Upper lobe of right lung (tissue), 1 donor: ENCODE measurements at places on chromosomes 7 and 10. TPM values are rescaled to one million over a fixed set of nuclear protein-coding genes. Genes with fewer than 3 reads are reported as not detected.

GRCh38 chr7:142384493-142384922 is 126.7 kb upstream of the PRSS58 start:
- no peak for DNase-seq
- no peak overlapping the region for H3K27ac ChIP-seq
- H3K36me3 ChIP-seq = no peaks in the 10 kb centered on the region
- H3K27me3 ChIP-seq = no peaks in the 10 kb centered on the region
- H3K4me3 ChIP-seq = no peak overlapping the region

DNA sequence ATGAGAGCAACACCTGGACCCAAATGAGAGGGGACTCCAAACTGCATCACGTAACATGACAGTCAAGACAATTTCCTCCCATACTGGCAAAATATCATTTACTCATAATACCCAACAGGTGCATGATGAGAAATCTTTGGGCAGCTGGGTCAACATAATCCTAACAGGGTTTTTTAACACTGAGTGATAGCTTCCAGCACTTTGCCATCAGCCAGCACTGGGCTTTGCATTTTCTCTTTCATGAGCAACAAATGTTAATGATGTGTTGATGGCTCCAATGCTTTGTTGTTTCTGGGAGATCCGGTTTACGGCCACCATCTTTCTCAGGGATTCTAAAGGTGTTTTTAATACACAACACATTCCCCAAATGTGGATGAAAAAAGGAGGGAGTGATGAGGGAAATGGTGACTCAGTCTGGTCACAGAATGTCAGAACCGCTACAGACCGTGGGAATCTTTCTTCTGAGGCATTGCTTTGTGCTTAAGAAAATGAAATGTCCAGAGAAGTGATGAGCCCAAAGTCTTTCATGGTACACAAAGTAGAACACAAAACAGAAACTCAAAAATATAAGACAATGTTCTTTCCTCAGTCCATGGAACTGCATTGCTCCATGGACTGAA is 705.7 kb upstream of the IGFBP3 start:
- no peak overlapping the region for H3K27ac ChIP-seq
- H3K27me3 ChIP-seq = no peaks in the 10 kb centered on the region
- DNase-seq = no peak
- H3K36me3 ChIP-seq = no peaks in the 10 kb centered on the region
- H3K4me3 ChIP-seq = no peak overlapping the region

DNA sequence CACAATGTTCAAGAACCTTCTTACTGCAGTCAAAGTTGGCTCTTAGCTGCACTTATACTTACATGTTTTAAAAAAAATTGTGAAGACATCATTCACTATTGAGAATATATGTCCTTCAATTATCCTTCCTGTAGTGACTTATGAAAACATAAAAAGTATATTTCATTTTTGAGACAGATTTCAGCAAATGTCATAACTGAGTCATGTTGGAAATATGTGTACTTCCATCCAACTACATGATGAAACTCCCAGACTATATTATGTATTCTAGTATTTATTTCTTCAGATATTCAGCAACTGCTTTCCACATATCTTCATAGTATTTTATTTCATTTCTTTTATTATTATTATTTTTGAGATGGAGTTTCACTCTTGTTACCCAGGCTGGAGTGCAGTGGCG is 160.2 kb downstream of the ARHGAP12 start:
- H3K4me1 ChIP-seq = no peaks in the 10 kb centered on the region
- H3K4me3 ChIP-seq = no peak overlapping the region
- H3K36me3 ChIP-seq = no peaks in the 10 kb centered on the region
- no peak overlapping the region for H3K27ac ChIP-seq
- no peak for DNase-seq

GRCh38 chr7:585873-586272 is 66.2 kb upstream of the PDGFA start:
- H3K36me3 ChIP-seq = no peaks in the 10 kb centered on the region
- DNase-seq = no peak
- H3K4me3 ChIP-seq = no peak overlapping the region
- no peaks in the 10 kb centered on the region for H3K27me3 ChIP-seq
- no peaks in the 10 kb centered on the region for H3K4me1 ChIP-seq
- no peak overlapping the region for H3K27ac ChIP-seq

The MMD2 gene
- not detected for total RNA-seq

- H3K27me3 ChIP-seq = no peaks in the 10 kb centered on the region
- H3K27ac ChIP-seq = no peak overlapping the region
- DNase-seq = no peak
Observed at GRCh38 chr10:77537720-77538373, 99.8 kb downstream of the KCNMA1 start.

- no peak overlapping the region for H3K27ac ChIP-seq
- H3K4me1 ChIP-seq = no peaks in the 10 kb centered on the region
- no peak for DNase-seq
- no peaks in the 10 kb centered on the region for H3K27me3 ChIP-seq
Observed at GRCh38 chr10:23813687-23814086, 374.8 kb downstream of the OTUD1 start.

The IKZF1 gene
- total RNA-seq = 41.4 TPM

The AIFM2 gene
- 15.4 TPM for total RNA-seq

The LMOD2 gene
- 0.17 TPM for total RNA-seq

DNA sequence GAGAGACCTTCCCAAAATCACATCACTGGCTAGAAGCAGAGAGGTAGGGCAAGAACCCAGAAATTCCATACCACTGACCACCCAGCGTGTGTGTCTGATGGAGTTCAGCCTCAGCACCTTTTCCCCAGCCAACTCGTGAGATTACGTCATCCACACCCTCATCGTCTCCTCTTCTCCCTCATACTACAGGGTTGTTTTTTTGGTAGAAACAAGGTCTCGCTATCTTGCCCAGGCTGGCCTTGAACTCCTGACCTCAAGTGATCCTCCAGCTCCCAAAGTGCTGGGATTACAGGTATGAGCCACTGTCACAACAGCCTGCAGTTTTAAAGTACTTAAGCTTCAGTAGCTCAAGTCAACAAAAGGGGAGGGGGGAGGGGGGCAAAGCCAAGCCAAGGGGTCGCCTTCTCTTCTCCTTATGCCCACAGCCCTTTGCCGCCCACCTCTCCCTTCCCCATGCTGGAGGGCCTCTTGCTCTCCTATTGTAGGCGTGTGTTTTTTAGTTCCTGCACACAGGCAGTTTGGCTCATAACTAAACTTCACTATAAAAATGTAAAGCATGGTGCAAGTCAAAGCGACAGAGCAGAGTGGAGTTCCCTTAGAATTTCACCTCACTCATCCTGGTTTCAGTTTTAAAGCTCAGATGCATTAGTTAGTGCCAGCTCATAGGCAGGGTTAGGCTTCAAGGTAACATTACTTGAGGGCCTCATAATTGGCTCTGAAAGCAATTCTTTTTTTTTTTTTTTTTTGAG is 5.2 kb upstream of the PRDX3 start:
- peaks cover 3% of the 10 kb centered on the region for H3K4me1 ChIP-seq
- H3K4me3 ChIP-seq = no peak overlapping the region
- no peaks in the 10 kb centered on the region for H3K27me3 ChIP-seq

- H3K27ac ChIP-seq = no peak overlapping the region
- DNase-seq = no peak
- no peaks in the 10 kb centered on the region for H3K27me3 ChIP-seq
- H3K36me3 ChIP-seq = no peaks in the 10 kb centered on the region
- H3K4me3 ChIP-seq = no peak overlapping the region
Observed at GRCh38 chr10:70805619-70806215, 10.0 kb upstream of the SGPL1 start.

DNA sequence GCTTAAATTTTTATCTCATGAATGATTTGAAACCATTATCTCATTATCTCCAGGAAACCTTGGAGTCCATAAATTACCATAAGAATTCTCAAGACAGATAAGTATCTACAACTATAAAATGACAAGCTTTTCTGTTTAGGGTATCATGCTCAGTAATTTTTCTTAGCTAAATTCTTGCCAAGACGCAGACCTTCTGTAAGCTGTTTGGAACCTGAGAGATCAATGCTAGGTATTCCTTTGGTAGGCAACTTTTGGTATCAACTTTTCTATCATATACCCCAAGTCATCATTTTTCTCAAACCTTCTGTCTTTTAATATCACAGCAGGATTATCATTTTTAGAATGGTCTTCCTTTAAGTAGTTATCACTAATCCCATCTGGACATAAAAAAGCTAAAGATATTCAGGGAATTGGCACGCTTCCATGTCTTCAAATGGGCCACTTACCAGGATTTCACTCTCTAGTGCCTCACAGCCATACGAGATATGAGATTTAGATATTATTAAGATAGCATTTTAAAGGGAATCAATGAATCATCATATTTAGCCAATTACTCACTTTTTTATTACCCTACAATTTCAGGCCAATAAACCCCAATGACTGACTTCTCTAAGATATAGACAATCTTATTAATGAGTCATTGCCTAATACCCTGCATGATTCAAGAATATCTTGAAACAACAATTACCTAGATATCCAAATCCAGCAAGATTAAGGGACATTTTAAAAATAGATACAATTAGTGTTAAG is 544.1 kb downstream of the HTR7 start:
- H3K4me3 ChIP-seq = no peak overlapping the region
- no peak overlapping the region for H3K27ac ChIP-seq
- no peak for DNase-seq

- DNase-seq = no peak
- no peaks in the 10 kb centered on the region for H3K27me3 ChIP-seq
- no peak overlapping the region for H3K27ac ChIP-seq
- no peaks in the 10 kb centered on the region for H3K36me3 ChIP-seq
Observed at GRCh38 chr10:71448146-71448545, 51.4 kb downstream of the CDH23 start.

DNA sequence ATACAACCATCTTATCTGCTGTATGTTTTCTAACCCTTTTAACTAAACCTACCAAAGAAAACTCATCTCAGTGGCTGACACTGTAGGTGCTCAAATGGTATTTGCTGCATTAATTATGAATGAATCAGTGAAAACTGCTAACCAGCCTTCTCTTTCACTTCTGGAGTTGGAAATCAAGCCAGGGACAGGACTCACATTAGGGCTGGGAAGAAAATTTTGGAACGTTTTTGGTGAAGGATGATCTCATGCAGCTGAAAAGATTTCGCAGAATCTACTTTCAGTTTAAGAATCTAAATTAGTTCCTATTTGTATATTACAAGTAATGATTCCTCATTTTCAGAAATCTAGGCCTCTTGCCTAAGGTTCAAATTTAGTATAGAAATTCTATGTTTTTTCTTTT is 12.9 kb downstream of the MTPN start:
- H3K27me3 ChIP-seq = no peaks in the 10 kb centered on the region
- H3K36me3 ChIP-seq = no peaks in the 10 kb centered on the region
- DNase-seq = no peak
- no peak overlapping the region for H3K4me3 ChIP-seq
- peaks cover 33% of the 10 kb centered on the region for H3K4me1 ChIP-seq

GRCh38 chr10:17007418-17007770 is 122.2 kb downstream of the CUBN start:
- H3K4me3 ChIP-seq = no peak overlapping the region
- DNase-seq = no peak
- no peaks in the 10 kb centered on the region for H3K36me3 ChIP-seq
- H3K4me1 ChIP-seq = peaks cover 47% of the 10 kb centered on the region
- H3K27me3 ChIP-seq = no peaks in the 10 kb centered on the region

DNA sequence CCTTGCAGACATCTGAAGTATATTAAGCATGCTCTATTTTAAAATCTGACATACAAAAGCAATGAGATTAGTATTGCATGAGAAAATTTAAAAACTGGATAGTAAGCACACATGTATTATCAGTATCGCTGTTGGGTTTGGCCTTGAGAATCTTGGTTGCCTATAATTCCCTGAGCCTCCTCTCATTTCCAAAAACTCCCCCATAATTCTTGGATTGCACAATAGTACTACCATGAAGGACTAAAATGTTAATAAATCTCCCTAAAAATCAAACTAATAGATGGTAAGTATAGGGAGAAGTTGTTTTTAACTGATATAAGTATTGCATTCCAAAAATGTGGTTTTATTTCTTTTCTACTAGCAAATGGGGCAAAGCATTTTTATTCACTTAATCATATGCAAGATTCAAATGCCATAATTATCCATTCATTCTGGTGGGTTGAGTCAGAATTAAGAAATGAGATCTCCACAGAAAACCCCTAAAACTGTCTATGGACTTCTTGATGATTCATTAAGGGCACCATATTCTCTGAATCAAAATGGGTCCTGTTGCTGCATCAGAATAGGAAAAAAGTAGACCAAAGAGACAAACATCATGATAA is 10.3 kb upstream of the VIM start:
- no peak for DNase-seq
- peaks cover 24% of the 10 kb centered on the region for H3K4me1 ChIP-seq
- peak overlapping the region; percentile 90 for H3K27ac ChIP-seq
- no peaks in the 10 kb centered on the region for H3K36me3 ChIP-seq
- no peak overlapping the region for H3K4me3 ChIP-seq

GRCh38 chr7:84812021-84812420 is 374.8 kb downstream of the SEMA3D start:
- H3K4me3 ChIP-seq = no peak overlapping the region
- no peak for DNase-seq
- H3K27me3 ChIP-seq = no peaks in the 10 kb centered on the region
- H3K27ac ChIP-seq = no peak overlapping the region
